ENCODE measurements at places on chromosomes 4 and X.

- DNase-seq = no peak
Measured at GRCh38 chrX:109463784-109464183, 18.1 kb downstream of the GUCY2F start.

GRCh38 chr4:142883040-142883832 is 37.1 kb upstream of the INPP4B start:
- no peak for DNase-seq

DNA sequence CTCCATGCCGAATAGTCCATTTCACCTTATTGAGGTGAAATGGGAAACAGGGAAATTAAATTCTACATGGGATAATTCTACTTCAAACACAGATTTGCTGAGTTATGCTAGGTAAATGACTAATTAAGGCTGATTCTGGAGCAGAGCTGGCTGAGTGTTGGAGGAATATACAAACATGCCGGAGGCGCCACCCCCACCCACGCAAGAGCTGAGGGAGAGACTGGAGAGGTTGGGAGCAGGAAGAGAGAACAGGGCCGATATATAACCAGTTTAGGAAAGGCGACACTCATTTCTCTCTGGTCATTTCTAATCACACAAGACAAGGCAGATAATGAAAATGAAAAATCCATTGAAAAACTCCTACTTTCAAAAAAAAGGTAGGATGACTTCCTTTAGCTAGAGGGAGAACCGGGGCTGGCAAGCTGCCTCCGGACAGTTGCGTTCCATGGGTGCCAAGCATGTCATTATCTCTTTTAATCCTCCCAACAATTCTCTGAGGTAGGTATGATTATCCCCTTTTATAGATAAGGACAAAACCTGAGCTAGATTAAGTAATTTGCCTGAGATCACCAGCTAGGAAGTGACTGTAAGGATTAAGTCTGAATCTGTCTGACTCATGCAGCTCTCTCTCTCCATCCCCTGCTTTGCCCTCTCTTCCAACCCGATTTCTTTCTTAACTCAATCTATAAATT is 27.6 kb upstream of the CFAP299 start:
- no peak for DNase-seq

DNA sequence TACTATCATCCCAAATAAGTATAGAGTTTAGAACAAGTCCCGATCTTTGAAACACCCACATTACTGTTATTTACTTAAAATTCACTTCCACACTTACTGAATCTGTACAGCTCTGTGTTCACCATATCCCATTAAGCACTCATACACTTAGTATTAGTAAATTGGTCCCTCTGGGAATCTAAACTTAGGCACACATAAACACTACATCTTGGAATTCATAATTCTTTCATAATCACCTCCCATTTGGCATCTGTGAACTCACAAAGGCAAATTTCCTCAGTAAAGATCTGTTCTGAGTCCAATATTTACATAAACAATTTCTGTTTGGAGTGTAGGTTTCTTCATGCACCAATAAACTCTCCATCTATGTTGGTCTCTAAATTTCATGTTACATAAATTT is 52.6 kb upstream of the PPARGC1A start:
- DNase-seq = no peak

GRCh38 chr4:80093563-80093962 is 20.5 kb upstream of the ANTXR2 start:
- no peak for DNase-seq

DNA sequence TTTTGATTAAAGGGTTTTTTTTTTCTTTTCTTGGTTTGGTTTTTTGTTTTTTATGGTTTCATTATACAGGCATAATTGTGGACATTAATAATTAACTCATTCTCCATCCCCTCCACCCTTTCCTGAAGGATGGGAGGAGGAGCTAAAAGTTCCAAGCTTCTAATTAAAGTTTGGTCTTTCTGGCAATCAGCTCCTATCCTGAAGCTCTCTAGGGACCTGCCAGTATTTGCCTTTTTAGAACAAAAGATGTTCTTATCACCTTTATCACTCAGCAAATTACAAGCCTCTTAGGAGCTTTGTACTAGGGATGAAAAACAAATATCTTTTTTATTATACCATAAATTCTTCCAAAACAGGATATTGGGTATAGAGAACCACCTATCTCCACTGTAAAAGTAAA is 589.8 kb downstream of the PDHA2 start:
- no peak for DNase-seq

GRCh38 chr4:108055787-108056186 is 66.1 kb downstream of the HADH start:
- DNase-seq = no peak

GRCh38 chrX:7083468-7084396 is 63.8 kb upstream of the STS start:
- no peak for DNase-seq

- no peak for DNase-seq
Measured at GRCh38 chrX:154096140-154097002, 1.1 kb downstream of the MECP2 start.

GRCh38 chr4:73653695-73654106 is 33.5 kb upstream of the RASSF6 start:
- no peak for DNase-seq

DNA sequence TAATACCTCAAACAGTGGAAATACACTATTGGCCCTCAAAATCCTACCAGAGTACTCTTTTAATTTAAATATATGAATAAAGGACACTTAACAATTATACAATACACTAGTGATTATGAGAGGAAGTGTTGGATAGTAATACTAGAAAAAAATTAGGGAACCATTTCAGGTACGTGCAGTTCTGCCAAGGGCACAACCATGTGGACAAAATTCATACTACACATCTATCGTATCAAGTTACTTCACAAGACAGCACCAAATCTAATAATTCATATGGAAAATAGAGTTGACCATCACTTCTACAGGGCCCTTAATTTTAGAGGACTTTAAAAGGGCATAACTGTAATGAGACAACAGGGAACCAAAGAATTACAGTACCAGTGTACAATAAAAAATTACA is 69.2 kb upstream of the ZCCHC13 start:
- no peak for DNase-seq

- no peak for DNase-seq
Measured at GRCh38 chr4:146787731-146788130, 149.0 kb downstream of the POU4F2 start.

- no peak for DNase-seq
Measured at GRCh38 chrX:87900320-87900908, 382.8 kb downstream of the KLHL4 start.

DNA sequence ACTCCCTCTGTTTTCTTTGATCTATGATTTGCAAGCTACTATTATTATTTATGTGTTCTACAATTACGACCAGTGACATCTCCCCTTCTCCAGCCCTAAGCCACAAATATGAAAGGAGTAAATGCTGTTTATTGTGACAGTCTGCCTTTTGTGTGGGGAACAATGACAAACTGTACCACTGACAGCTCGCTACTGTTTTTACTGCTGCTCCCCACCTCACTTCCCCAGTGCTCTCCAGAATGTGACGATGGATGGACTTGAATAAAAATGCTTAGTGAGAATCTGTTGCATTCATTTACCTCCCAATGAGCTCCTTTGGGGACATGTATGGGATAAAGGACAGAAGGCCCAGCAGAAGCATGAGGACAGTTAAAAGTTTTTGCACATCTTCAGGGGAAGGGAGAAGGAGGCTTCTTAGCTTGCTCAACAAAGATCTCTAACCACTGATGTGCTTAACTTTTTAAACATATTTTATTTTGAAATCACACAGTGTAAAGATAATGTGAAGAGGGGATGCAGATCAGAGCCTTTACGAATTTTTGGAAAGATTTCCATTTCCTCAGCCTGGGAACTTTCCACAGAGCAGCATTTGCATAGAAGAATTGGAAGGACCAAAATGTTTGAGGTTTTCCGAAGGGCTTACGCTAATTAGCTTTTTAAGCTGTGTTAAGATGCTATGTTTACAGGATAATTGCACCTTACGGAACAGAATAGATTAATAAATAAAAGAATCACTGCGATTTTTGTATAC is 485.1 kb upstream of the TENM3 start:
- no peak for DNase-seq

DNA sequence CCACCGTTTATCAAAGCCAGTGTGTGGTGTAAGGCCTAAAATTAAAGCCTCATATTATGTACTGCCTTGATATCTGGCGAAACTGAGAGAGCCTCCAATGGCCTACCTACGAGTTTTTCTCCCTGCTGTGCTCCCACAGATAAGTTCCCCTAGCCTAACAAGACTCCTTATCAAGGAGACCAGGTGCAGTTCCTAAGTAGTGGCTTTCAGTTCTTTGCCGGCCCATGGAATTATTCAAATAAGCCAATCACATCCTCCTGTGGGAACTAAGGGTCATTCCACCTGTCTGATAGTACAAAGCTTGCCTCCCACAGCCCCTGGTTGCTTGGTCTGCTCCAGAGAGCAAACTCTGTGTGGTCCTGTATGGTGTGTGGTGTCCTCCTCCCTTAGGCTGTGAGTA is 99.8 kb upstream of the TEX13C start:
- DNase-seq = no peak

DNA sequence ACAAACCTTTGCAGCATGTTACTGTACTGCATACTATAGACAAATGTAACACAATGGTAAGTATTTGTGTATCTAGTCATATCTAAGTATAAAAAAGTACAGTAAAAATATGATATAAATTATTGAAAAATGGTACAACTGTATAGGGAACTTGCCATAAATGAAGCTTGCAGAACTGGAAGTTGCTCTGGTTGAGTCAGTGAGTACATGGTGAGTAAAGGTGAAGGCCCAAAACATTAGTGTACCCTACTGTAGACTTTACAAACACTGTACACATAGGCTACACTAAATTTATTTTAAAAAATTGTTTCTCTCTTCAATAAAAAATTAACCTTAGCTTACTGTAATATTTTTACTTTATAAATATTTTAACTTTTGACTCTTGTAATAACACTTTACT is 25.8 kb downstream of the SPIN3 start:
- DNase-seq = no peak

GRCh38 chrX:40922307-40922706 is 162.9 kb upstream of the USP9X start:
- DNase-seq = peak; percentile 32

DNA sequence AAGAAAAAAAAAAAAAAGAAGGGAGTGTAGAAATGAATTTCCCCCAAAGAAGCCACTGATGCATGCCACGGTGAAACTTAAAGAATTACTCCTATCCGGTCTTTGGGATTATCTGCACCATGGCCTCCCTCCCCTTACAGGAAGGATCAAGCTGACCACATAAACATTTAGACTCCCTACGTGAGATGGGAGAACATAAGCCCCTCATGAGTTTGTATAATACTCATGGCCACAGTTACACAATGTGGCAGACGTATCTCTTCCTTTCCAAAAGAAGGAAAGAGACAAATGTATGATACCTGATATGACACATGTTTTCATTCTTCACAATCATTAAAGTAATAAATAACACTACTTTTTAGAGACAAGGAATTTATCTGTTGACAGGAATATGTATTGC is 3.3 kb upstream of the PTTG2 start:
- DNase-seq = no peak

DNA sequence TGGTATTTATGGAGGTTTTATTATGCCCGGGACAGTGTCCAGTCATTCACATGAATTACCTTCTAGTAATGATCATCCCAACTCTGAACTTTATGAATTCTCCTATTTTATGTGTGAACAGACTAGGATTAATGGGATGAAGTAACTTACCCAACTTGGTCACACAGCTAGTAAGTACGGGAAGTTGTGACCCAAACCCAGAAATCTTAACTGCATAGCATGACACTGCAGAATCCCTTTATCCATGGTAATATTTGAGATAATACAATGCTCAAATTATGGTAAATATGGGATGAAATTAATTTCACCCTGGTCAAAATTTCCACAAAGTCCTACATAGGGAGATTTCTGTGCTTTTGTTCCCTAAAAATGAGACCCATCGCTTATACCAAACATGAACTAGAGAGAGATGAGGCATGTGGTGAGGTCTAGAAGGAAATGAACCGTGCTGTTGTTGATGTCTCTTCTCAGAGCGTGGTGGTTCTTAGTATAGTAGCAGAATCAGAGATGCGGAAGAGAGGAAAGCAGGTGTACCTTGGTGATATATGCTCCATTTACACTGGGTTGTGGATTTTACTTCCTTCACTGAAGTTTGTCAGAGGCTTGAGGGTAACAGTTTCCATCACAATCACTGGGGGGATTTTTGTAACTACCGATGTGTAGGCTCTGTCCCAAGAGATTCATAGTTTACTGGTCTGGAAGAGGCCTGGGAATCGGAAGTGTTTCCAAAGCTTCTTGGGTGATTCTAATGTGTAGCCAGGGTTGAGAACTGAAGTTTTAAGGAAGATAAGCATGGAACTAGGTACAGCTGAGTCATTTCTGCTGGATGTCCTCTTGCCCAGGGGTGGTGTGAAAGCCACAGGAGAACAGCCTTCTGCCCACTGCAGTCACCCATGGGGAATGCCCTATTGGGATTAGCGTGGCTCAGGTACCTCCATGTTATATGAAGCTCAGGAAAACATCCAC is 30.2 kb upstream of the FAM9C start:
- no peak for DNase-seq

- DNase-seq = no peak
Measured at GRCh38 chr4:55468724-55469123, 73.0 kb downstream of the TMEM165 start.

GRCh38 chr4:100170986-100171385 is 19.3 kb downstream of the DDIT4L start:
- DNase-seq = no peak

DNA sequence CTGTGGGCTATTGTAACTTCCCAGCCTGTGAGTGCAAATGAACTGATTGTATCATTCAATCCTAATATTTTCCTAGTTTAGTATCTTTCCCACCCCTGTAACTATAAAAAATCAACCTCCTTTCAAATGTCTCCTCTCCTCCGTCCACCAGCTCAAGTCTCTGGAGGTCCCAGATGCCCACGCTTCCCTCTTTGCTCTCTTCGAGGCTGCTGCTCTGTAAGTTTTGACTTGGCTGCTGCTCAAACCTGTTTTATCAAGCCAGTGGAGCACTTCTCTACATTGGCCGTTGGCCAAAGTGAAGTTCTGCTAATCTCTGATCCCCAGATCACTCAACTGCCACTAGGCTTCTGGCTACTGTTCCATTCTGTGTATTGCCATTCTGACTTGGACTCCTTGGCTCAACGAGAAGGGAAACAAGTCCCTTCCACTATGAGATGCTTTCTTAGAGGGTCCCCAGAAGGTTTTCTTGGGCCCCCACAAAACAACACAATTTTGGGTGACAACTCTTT is 60.7 kb upstream of the RAPGEF2 start:
- peak; percentile 1 for DNase-seq

DNA sequence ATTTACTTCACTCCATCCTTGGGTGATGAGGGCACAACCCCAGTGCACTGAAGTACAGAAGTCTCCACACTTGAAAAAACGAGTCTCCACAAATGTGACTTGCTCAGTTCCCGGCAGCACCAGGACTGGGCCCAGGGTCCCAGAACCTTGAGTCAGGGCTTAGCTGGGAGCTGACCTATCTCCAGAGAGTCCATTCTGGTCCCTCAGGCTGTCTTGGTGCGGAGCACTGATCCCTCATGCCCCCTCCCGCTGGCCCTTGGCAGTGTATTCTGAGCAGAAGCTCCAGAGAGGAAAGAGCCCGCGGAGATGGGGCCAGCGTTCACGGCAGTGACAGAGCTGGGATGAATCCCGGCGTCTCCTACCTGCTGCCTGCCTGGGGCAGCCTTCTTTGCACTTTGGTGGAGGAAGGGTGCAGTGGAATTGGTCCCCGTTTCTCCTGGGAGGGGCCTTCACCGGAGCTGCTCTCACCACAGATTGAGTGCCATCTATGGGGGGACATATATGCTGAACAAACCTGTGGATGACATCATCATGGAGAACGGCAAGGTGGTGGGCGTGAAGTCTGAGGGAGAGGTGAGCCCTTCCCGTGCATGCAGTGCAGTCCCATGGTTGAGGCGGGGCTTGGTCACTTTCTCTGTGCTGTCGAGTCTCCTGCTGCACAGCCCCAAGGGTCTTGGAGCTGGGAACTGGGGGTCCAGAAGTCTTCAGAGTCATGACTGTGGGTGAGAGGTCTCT is 3.2 kb upstream of the FAM50A start:
- no peak for DNase-seq

All from DMS 273 treated with DMSO at 0.1 percent for 48 hours (cell line).